ENCODE measurements at places on chromosomes 1 and 21.

GRCh38 chr21:15870819-15871218, 141.0 kb downstream of the USP25 start:
- no peak for DNase-seq

GRCh38 chr1:188397521-188397920, 1568.8 kb downstream of the PLA2G4A start:
- DNase-seq: no peak

GRCh38 chr1:230647321-230647720, 5.0 kb downstream of the COG2 start:
- no peak for DNase-seq

- no peak for DNase-seq
These were observed 77.6 kb upstream of the ZNF326 start for GRCh38 chr1:89917353-89917752.

DNA sequence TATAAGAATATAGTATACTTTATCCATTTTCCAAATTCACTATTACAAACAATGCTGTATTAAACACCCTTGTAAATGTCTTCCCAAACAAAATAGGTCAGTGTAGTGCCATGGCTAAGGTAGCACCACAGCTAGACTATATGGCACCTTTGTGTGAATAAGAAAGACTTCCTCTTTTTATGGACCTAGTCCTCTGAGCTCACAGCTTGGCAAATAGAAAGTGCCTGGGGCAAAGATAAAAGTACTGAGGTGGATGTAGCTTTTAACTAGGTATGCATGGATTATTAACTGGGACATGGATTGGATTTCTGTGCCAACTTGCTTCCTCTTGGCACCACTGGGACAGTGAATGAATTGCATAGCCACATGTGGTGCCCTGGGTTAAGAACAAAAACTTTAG, 25.0 kb downstream of the HRNR start:
- DNase-seq: no peak

DNA sequence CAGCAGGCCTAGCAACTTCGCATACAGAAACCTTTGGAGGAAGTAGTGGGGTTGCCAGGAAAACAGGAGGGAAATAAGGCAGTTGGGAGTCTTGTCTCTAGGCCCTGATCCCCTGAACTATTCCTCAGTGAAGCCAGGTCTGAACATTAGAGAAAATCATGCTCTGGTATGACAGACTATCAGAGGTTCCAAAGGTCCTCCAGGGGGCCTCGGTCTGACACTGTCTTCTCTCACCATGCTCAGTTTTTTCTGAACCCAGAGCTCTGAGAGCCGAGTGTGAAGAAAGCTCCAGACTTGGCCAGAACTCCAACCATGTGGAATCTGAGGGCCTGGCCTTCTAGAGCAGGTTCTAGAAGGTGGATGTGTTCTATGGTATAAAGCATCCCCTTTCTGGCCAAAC, 4.0 kb downstream of the TOMM40L start:
- DNase-seq: no peak

GRCh38 chr1:183150445-183150844, 35.6 kb upstream of the LAMC2 start:
- DNase-seq: no peak

- no peak for DNase-seq
These were observed 111.4 kb upstream of the ARTN start for GRCh38 chr1:43822040-43822690.

DNA sequence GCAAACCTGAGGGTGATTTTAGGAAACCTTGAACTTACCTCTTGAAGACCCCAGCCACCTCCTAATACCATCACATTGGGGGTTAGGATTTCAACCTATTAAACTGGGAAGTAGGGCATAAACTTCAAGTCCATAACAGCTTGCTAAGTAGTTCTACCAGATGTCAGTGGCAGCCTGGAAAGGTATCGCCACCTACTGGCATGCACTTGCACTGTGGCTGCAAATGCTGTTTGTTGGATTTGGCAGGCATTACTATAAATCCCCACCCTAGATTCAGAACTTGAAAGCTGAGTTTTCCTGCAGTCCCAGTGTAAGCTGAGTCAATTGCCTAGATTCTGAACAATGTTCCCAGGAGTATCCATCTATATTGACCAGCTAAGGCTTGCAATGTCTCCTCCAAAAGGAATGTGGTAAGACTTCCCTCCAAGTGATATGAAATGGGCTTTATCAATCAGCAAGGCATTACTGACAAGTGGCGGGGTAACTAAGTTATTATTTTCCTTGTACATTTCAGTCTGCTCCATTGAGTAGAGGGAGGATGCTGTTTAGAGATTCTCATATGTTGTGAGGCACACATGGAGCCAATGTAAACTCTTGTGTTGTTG, 474.5 kb downstream of the PTPRC start:
- peak; percentile 64 for DNase-seq

- DNase-seq: no peak
These were observed 10.3 kb upstream of the ADARB1 start for GRCh38 chr21:45064091-45064490.

DNA sequence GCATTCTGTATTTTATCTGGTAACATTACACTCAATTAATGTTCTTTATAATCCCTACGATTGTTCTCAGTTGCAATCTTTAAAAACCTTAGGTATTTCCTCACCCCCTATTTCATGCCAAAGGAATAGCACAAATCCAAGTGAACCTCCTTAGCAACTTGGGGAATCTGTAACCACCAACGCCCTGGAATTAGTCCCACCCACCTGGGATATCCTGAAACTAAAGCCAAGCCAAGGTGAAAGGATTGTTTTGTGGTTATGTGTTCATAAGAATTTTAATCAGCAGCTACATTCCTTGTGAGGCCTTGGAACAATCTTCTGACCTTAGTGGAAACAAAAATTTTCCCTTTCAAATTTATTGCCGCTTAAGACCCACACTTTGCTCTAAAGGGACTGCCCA, 908.7 kb downstream of the TTLL7 start:
- DNase-seq: no peak

- DNase-seq: no peak
These were observed 343.4 kb upstream of the USP24 start for GRCh38 chr1:55558515-55558914.

- no peak for DNase-seq
These were observed 58.0 kb upstream of the IFNAR2 start for GRCh38 chr21:33171616-33172169.

DNA sequence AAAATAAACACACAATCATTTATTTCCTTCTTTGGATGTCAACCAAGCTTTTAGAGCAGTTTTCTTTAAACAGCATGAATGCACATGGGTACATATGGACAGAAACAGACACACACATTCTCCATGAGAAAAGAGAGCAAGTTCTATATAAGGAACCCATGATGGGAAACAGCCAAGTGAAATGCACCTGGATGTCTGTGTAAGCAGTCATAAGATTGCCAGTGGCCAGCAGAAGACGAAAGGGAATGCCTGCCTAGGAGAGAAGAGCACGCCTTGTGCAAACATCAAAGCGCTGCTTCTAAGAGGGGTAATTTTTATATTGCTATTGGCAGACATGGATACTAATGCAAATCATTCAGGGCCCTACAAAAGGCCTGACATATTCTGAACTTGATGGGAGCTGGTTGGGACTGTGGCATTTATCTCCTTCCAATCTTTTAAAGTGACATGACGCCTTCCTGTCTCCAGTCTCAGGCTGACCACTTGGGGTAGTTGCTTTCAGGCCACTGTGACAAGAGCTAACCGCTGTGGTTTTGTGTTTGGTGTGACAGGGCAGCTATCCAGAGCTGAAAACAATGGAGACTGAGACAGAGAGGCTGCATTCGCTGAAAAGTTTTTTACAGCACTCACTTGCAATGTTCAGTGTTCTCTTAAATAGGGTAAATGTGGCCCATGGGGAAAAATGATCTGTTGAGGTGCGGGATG, 75.0 kb upstream of the DPT start:
- DNase-seq: no peak

DNA sequence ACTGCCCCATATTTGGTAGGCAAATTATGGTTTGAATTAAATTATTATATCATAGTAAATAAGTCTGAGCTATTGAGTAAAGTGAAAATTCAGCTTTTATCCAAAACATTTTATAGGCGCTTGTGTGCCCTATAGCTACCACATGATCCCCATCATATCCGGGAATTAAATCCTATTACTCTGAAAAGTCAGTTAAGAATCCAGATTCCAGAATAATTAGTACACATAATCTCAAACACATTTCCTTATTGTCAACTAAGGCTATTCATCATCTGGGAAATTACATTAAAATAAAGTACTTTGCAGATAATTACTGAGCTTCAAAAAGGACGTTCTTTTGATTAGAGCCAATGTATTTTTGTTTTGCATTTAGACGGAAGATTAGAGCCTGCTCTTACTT, 72.3 kb downstream of the CTH start:
- DNase-seq: no peak

- DNase-seq: no peak
These were observed 6.4 kb upstream of the SMCP start for GRCh38 chr1:152871731-152872126.

Data from stimulated activated CD4-positive, alpha-beta T cell treated with anti-CD3 and anti-CD28 coated beads, TNF-alpha, amount 100 ng/mL, for 24 hours (primary cell).